Naive thymus-derived CD8-positive, alpha-beta T cell (primary cell): ENCODE measurements at places on chromosomes 1 and 21.
A peak's percentile ranks its signal among the peaks of the same experiment; 100 is the strongest.

DNA sequence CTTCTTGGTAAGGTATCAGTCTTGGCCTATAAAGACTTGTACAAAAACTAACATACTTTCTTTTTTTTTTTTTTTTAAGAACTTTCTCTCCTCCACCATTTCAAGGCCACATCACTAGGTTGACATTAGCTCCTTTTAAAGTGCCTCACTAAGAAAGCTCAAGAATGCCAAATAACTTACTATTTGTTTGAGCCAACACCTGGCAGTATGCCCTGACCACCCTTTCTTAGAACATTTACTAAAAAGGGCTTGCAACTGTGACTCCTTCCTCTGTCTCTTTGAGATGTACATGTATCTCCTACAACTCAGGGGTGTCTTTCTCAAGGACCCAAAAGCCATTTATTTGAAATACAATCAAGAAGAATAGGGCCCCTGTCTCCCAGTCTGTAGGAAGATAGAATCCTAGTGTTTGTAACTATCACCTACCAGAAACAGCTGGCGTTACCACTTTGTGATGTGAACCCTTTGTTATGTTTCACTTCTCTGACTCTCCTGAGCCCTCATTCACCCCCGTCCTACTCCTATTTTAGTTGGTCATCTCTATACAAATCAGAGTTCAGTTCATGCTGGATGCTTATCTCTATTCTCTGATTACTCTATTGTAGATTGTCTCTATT lies 12.2 kb upstream of the SAMD13 start:
- H3K36me3 ChIP-seq, result no peaks in the 10 kb centered on the region
- no peak overlapping the region for H3K27ac ChIP-seq
- H3K4me3 ChIP-seq, result no peak overlapping the region
- no peaks in the 10 kb centered on the region for H3K4me1 ChIP-seq

GRCh38 chr1:101203820-101204540 lies 32.8 kb upstream of the S1PR1 start:
- H3K36me3 ChIP-seq, result no peaks in the 10 kb centered on the region
- no peak overlapping the region for H3K27ac ChIP-seq
- H3K27me3 ChIP-seq, result no peaks in the 10 kb centered on the region
- H3K4me3 ChIP-seq, result no peak overlapping the region

GRCh38 chr1:22728751-22729399 lies 18.2 kb downstream of the EPHB2 start:
- no peaks in the 10 kb centered on the region for H3K36me3 ChIP-seq
- no peak for DNase-seq
- H3K27me3 ChIP-seq, result peaks cover 9% of the 10 kb centered on the region
- no peak overlapping the region for H3K4me3 ChIP-seq

GRCh38 chr1:208387908-208388811 lies 144.0 kb upstream of the PLXNA2 start:
- no peak for DNase-seq

DNA sequence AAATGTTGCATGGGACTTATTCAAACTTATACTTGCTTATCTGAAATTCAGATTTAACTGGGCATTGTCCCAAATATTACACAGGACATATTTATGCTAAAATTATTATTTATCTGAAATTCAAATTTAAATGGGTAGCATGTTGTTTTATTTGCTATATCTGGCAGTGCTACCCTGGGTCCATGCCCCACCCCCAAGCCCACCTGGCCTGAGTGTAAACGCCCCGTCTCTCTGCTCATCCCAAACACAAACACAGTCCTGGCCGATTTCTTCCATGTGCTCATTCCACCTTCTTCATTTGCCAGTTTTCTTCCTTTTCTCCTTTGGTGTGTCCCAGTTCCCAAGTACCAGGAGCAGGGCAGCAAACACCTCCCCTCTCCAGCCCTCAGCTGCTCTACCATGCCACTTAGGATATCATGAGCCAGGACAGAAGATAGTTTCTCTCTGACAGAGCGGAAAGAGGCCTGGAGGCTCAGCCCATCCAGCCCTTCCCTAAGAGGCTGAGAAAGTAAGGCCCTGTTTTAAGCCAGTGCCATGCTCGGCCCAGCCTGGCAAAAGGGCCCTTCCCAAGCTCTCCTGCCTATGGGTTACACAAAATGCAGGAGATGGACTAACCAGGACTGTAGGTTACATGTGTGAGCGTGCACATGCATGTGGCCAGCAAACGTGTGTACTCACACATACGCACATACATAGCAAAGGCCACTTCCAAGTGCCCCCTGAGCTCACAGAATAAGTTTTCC lies 69.5 kb downstream of the UBE2T start:
- no peak overlapping the region for H3K4me3 ChIP-seq
- DNase-seq, result no peak
- peaks cover 8% of the 10 kb centered on the region for H3K27me3 ChIP-seq
- H3K27ac ChIP-seq, result no peak overlapping the region
- no peaks in the 10 kb centered on the region for H3K4me1 ChIP-seq

GRCh38 chr1:40245686-40246085 lies 2.1 kb upstream of the TMCO2 start:
- H3K4me1 ChIP-seq, result peaks cover 7% of the 10 kb centered on the region
- no peaks in the 10 kb centered on the region for H3K27me3 ChIP-seq
- no peak overlapping the region for H3K4me3 ChIP-seq
- H3K27ac ChIP-seq, result no peak overlapping the region

- H3K36me3 ChIP-seq, result peaks cover 11% of the 10 kb centered on the region
- H3K4me3 ChIP-seq, result no peak overlapping the region
- H3K4me1 ChIP-seq, result peaks cover 1% of the 10 kb centered on the region
- H3K27me3 ChIP-seq, result no peaks in the 10 kb centered on the region
Measured at GRCh38 chr1:1703796-1704195, 11.2 kb upstream of the SLC35E2B start.

GRCh38 chr1:180097326-180097605 lies 57.4 kb upstream of the QSOX1 start:
- no peaks in the 10 kb centered on the region for H3K27me3 ChIP-seq
- DNase-seq, result no peak
- H3K4me3 ChIP-seq, result no peak overlapping the region
- H3K36me3 ChIP-seq, result peaks cover 44% of the 10 kb centered on the region
- no peak overlapping the region for H3K27ac ChIP-seq

- no peaks in the 10 kb centered on the region for H3K36me3 ChIP-seq
- peaks cover 11% of the 10 kb centered on the region for H3K27me3 ChIP-seq
- H3K27ac ChIP-seq, result no peak overlapping the region
- H3K4me1 ChIP-seq, result peaks cover 17% of the 10 kb centered on the region
Measured at GRCh38 chr21:41951876-41952567, 1.8 kb downstream of the C2CD2 start.

DNA sequence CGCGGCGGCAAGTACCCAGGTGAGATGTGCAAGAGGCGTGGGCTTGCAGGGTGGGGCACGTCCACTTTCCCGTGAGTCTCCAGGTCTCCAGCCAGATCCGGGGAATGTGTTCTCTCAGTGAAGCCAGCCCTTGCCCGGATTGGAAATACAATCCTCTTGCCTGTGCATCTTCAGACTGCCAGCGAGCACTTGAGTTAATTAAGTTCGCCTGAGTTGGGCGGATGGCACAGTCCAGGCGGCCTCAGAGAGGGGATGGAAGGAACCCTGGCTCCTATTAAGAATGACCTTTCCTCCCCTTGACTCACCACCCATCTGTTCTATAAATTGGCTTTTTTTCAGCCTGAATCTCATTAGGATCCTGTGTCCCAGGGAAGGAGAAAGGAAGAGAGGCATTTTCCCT lies 33.3 kb upstream of the CNTN2 start:
- no peak for DNase-seq
- H3K27me3 ChIP-seq, result peaks cover 8% of the 10 kb centered on the region
- no peaks in the 10 kb centered on the region for H3K36me3 ChIP-seq
- H3K4me3 ChIP-seq, result no peak overlapping the region
- H3K27ac ChIP-seq, result no peak overlapping the region

GRCh38 chr21:37061926-37062592 lies 10.8 kb downstream of the PIGP start:
- no peak overlapping the region for H3K27ac ChIP-seq
- H3K27me3 ChIP-seq, result no peaks in the 10 kb centered on the region
- peaks cover 8% of the 10 kb centered on the region for H3K36me3 ChIP-seq

- no peak overlapping the region for H3K4me3 ChIP-seq
- DNase-seq, result peak; percentile 28
- H3K36me3 ChIP-seq, result no peaks in the 10 kb centered on the region
- no peaks in the 10 kb centered on the region for H3K4me1 ChIP-seq
Measured at GRCh38 chr1:239951511-239952140, 140.1 kb upstream of the FMN2 start.

GRCh38 chr1:84742653-84743052 lies 52.4 kb upstream of the SSX2IP start:
- H3K27ac ChIP-seq, result no peak overlapping the region
- no peak overlapping the region for H3K4me3 ChIP-seq
- H3K4me1 ChIP-seq, result no peaks in the 10 kb centered on the region
- H3K36me3 ChIP-seq, result no peaks in the 10 kb centered on the region

GRCh38 chr21:39094847-39095579 lies 88.2 kb downstream of the PSMG1 start:
- no peaks in the 10 kb centered on the region for H3K27me3 ChIP-seq
- no peak for DNase-seq
- H3K4me3 ChIP-seq, result no peak overlapping the region
- H3K36me3 ChIP-seq, result no peaks in the 10 kb centered on the region
- H3K4me1 ChIP-seq, result peaks cover 22% of the 10 kb centered on the region

DNA sequence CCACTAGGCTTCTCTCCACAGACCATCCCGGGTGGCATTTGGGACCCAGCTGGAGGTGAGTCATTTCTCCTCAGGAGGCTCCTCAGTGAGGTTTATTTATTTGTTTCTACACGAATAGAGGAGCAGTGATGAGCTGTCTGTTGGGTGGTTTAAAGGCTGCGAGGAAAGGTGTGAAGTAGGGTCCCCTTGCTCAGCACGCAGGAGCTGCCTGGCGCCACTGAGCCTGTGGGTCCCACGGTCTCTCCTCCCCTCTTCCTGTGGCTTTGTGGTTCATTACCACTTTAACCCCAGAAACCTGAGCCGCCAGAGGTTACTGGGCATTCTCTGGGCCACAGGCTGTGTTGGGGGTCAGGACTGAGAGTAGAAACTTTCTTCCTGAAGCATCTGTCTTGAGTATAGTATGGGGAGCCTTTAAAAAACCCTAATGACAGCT lies 39.9 kb downstream of the IL6R start:
- no peak for DNase-seq
- peaks cover 4% of the 10 kb centered on the region for H3K36me3 ChIP-seq
- peak overlapping the region; percentile 36 for H3K4me3 ChIP-seq
- no peak overlapping the region for H3K27ac ChIP-seq

DNA sequence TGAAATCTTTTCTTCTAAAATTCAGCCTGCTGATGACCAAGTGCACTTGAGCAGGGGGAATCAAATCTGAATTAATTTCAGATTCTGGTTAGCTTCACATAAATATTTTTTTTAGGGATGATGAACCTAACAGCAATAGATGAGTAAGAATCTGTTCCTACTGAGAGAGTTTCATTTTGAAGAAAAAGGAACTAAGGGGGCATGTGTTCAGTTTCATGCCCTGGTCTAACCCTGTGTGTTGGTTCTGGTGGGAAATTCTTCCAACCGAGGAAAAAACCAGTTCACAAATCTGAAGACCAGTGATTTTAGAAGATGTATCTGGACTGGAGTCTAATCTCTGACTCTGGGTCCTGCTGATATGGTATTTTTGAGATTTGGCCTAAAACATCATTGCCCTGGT lies 13.7 kb downstream of the SELL start:
- H3K4me3 ChIP-seq, result peak overlapping the region; percentile 76
- H3K36me3 ChIP-seq, result peaks cover 75% of the 10 kb centered on the region
- peaks cover 95% of the 10 kb centered on the region for H3K4me1 ChIP-seq
- DNase-seq, result no peak
- H3K27ac ChIP-seq, result peak overlapping the region; percentile 90

DNA sequence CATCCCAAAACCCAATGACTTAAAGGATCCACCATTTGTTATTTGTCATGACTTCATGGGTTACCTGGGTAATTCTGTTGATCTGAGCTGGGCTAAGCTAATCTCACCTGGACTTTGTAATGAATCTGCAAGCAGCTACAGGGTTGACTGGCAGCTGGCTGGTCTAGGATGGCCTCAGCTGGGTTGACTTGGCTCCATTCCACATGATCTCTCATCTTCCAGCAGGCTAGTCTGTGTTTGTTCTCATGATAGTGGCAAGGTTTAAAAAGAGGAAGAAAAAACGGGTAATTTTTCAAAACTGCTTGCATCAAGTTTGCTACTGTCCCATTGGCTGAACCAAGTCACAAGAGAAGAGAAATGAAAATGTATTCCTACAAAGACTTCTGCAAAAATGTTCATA lies 24.8 kb upstream of the ZMYM4 start:
- H3K36me3 ChIP-seq, result no peaks in the 10 kb centered on the region
- no peak overlapping the region for H3K27ac ChIP-seq
- no peak overlapping the region for H3K4me3 ChIP-seq
- H3K4me1 ChIP-seq, result no peaks in the 10 kb centered on the region
- no peaks in the 10 kb centered on the region for H3K27me3 ChIP-seq
- no peak for DNase-seq

- H3K27ac ChIP-seq, result no peak overlapping the region
- peaks cover 36% of the 10 kb centered on the region for H3K4me1 ChIP-seq
- H3K27me3 ChIP-seq, result peaks cover 43% of the 10 kb centered on the region
- DNase-seq, result no peak
Measured at GRCh38 chr1:63316598-63316983, 5.8 kb upstream of the FOXD3 start.

DNA sequence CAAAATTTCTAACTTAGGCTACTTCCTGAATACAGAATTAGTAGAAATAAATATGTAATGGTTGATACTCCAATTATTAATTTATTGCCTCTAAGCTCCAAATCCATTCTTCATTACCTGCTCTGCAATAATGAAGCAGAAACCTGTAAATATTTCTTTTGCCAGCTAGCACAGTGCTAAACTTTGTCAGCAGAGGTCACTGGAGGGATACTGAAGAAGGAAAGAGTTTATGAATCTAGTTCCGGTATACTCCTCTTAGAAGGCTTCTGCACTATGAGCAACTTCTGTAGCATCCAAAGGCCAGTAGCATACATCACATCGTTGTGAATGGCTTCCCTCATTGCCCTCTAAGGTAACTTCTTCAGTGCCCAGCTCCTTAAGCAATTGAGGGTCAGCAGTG lies 81.0 kb upstream of the LHX8 start:
- H3K27me3 ChIP-seq, result no peaks in the 10 kb centered on the region
- H3K27ac ChIP-seq, result no peak overlapping the region
- no peaks in the 10 kb centered on the region for H3K36me3 ChIP-seq
- no peak overlapping the region for H3K4me3 ChIP-seq

GRCh38 chr1:100950781-100951180 lies 54.9 kb downstream of the SLC30A7 start:
- peaks cover 83% of the 10 kb centered on the region for H3K36me3 ChIP-seq
- H3K4me3 ChIP-seq, result peak overlapping the region; percentile 58
- peaks cover 69% of the 10 kb centered on the region for H3K4me1 ChIP-seq
- H3K27me3 ChIP-seq, result no peaks in the 10 kb centered on the region

DNA sequence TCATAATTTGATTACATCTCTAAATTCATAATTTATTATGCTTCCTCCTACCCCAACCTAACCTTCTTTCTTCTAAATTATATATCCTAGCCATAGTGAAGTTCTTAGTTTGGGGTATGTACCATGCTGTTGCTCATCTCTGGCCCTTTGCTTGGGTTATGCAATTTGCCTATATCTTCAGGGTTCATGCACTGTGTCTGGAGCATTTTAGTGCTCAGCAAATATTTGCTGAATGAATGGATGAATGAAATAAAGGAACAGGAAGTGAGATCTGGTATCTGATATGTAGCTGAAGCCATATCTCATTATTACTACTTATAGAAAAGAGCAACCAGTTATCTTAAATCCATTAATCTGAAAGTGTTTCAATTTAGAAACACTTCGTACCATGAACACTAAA lies 137.6 kb downstream of the GPATCH2 start:
- H3K4me3 ChIP-seq, result no peak overlapping the region
- no peak for DNase-seq
- no peaks in the 10 kb centered on the region for H3K27me3 ChIP-seq
- H3K36me3 ChIP-seq, result peaks cover 44% of the 10 kb centered on the region
- H3K4me1 ChIP-seq, result no peaks in the 10 kb centered on the region
- no peak overlapping the region for H3K27ac ChIP-seq

GRCh38 chr1:230915078-230915477 lies 46.8 kb upstream of the C1orf198 start:
- H3K36me3 ChIP-seq, result peaks cover 6% of the 10 kb centered on the region
- no peak overlapping the region for H3K27ac ChIP-seq
- H3K4me1 ChIP-seq, result no peaks in the 10 kb centered on the region
- no peak overlapping the region for H3K4me3 ChIP-seq
- no peaks in the 10 kb centered on the region for H3K27me3 ChIP-seq
